ENCODE measurements at places on chromosomes 7 and 10. TPM values are rescaled to one million over a fixed set of nuclear protein-coding genes. Genes with fewer than 3 reads are reported as not detected.
A peak's percentile ranks its signal among the peaks of the same experiment; 100 is the strongest.

DNA sequence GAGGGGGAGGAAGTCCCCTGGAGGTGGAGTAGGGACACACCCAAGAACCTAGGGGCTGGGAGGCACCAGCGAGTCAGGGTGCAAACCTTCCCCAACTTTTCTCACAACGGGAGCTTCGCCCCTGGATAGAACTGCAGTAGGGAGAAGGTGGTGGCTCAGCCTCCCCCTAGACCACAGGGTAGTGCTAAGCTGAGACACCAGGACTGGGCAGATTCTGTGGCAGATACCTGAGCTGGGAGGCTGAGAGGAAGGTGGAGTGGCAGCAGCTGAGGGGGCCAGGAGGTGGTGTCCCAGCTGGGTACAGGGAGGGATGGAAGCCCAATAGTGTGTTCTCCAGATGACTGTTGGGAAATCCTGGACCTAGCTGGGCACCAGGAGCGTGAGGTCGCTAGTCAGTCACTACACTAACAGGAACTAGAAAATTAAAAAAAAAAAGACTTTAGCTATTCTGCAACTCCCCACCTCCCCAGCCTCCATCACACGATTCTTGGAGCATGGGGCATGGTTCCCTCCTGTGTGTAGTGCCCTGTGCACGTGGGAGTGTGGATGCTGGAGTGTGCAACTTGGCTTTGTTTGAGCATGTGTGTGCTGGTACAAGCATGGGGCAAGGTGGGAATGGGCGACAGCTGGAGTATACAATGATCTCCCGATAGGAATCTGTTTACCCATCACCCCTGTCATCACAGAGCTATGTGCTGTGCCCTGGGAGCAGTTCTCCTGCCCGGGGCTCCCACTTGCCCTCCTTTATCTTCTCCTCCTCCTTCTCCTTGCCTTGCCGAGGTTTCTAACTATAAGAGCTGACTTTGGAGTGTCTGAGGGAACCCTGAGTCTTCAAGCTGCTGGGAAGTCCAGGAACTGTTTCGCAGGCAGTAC lies 8.8 kb upstream of the TRPV6 start:
- H3K27me3 ChIP-seq: no peaks in the 10 kb centered on the region
- DNase-seq: no peak
- H3K36me3 ChIP-seq: no peaks in the 10 kb centered on the region
- no peak overlapping the region for H3K4me3 ChIP-seq

- H3K36me3 ChIP-seq: no peaks in the 10 kb centered on the region
- no peaks in the 10 kb centered on the region for H3K27me3 ChIP-seq
- no peaks in the 10 kb centered on the region for H3K4me1 ChIP-seq
- no peak overlapping the region for H3K4me3 ChIP-seq
- DNase-seq: no peak
These were observed 66.4 kb downstream of the CDHR3 start for GRCh38 chr7:106029451-106029850.

DNA sequence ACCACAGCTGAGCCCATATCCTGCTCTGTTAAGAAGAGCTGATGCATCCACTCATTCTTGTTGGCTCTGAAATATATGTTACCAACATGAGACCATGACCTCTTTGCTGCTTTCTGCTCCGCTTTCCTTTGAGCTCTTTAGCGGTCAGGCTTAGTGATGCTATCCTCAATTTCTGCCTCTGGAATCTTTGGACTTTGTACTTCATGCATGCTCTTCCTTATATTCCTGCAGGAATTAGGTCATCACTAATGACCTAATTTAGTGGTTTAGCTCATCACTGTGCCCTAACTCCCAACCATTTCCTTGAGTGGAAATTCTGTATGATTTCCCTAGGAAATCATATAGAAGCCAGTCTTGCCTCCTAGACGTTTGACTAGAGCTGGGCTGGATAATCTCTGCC lies 119.5 kb downstream of the AOAH start:
- no peak overlapping the region for H3K4me3 ChIP-seq
- no peaks in the 10 kb centered on the region for H3K4me1 ChIP-seq
- H3K27me3 ChIP-seq: no peaks in the 10 kb centered on the region
- no peaks in the 10 kb centered on the region for H3K36me3 ChIP-seq
- H3K27ac ChIP-seq: no peak overlapping the region
- no peak for DNase-seq

- H3K27ac ChIP-seq: peak overlapping the region; percentile 13
- H3K4me1 ChIP-seq: peaks cover 31% of the 10 kb centered on the region
- 0 out of 2 replicates have a peak, but pooled peaks cover 2% of the 10 kb centered on the region for H3K36me3 ChIP-seq
These were observed 111.5 kb downstream of the CCNY start for GRCh38 chr10:35447693-35448407.

Gene MYPN
- not detected for total RNA-seq

DNA sequence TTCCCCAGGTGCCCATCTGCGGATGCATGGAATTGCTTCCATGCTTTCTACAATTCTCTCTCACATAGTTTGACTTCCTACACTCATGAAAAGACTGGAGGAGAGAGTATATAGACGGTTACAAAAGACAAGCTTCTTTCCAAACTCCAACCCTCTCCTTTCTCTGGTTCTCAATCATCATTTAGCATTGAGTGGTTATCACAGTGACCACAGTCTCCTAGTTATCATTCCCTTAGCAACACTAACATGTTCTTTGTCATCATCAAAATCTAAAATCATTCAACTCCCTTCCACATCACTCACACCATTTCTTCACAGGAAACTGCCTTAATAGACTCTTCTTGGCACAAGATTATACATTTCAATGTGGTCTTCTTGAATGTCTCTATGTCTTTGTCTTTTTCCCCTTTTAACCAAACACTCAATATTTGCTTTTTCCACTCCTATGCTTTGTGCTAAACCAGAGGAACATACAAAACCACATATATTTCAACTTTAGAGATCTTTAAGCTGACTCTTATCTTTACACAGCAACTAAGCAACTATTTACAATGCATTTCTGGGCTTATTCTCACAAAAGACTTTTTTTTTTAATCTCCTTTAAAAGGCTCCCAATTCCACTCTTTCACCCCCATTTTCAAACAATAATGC lies 126.3 kb downstream of the CNOT4 start:
- H3K4me3 ChIP-seq: no peak overlapping the region
- no peaks in the 10 kb centered on the region for H3K27me3 ChIP-seq
- H3K27ac ChIP-seq: no peak overlapping the region
- no peak for DNase-seq

Gene SPDYE6
- total RNA-seq: not detected
